Skin of body (tissue), 3 donors: ENCODE measurements at places on chromosomes 7 and 10. TPM values are rescaled to one million over a fixed set of nuclear protein-coding genes. Genes with fewer than 3 reads are reported as not detected.

DNA sequence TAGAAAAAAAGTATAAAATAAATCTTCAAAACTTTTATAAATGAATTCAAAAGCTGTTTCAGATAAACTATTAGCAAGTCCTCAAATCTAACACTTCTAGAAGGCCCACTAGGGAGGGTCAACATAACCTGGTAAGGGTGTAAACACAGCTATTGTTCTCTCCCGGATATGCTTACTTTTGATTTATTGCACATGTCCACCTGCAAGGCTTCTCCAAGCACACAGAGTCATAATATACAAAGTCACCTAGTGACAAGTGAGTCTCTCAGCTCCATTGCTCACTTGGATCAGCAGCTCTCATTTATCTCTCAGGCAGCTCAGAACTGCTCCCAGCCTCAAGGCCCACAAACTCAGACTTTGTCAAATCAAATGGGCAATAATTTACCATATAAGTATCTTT lies 44.0 kb upstream of the COL1A2 start:
- DNase-seq: no peak

GRCh38 chr10:35217455-35217854 lies 90.8 kb downstream of the CREM start:
- DNase-seq: peak; percentile 23

DNA sequence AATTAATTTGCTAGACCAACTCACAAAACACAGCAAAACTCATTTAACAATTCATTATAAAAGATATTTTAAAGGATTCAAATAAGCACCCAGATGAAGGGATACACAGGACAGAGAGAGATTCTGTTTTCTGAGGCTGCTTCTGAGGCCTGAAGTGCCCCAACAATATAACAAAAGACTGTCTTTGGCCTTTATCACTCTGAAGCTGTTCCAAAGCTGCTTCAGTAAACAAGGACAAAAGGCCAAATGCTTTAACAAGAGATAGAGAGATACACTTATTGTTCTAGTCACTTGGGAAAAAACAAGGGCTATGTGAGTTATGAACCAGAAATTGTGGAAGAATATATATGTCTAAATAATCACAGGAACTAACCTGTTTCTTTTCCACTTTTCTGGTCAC lies 223.7 kb downstream of the CXCL12 start:
- no peak for DNase-seq

- no peak for DNase-seq
These were observed 6.1 kb downstream of the ECD start for GRCh38 chr10:73161662-73162061.

GRCh38 chr10:101287997-101288635 lies 58.9 kb upstream of the LBX1 start:
- DNase-seq: no peak

DNA sequence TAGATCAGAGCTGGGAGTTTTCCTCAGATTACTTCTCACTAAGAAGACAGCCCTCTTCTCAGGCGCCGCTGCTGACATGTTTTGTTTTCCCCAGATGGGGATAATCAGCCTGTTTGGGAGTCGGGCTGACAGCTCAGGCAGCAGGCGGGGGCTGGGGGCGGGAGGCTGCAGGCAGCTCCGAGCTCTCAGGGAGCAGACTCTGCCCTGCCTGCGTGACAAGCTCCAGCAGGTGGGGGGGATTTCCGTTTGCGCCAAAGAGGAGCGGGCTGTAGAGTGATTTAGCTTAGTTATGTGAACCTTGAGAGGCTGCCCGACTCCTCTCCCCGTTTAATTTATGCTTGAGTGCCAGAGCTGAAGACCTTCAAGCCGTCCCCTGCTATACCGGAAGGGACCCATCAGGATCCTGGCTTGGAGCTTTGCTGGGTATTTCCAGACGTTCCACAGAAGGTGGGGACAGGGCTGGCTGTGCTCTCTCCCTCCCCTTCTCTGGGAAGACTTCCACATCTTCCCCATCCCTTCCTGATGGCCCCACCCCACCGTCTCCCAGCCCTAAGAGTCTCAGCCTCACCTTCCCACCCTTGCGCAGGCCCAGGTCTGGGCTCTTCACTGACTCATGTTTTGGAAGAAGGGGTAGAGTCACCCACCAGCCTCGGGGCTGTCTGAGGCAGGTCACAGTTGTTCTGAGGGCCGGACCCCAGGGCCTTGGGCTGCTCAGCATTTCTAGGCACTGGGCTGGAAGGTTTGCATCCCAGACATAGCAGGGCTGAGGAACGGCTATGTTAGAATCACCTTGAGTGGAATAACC lies 24.7 kb upstream of the ADCYAP1R1 start:
- peak; percentile 80 for DNase-seq

GRCh38 chr10:71880425-71881306 lies 29.6 kb upstream of the PSAP start:
- no peak for DNase-seq

- DNase-seq: peak; percentile 19
These were observed 202.9 kb downstream of the DKK1 start for GRCh38 chr10:52517012-52517411.

SLC4A2 gene
- total RNA-seq: 28.2 TPM

GJD4 gene
- total RNA-seq: not detected

EN2 gene
- under 0.01 TPM for total RNA-seq

ADIRF gene
- 69.2 TPM for total RNA-seq

SEPHS1 gene
- 38.3 TPM for total RNA-seq

ELFN1 gene
- 3.1 TPM for total RNA-seq

ZNF488 gene
- 0.10 TPM for total RNA-seq
